ENCODE measurements at places on chromosomes 12 and 14. TPM values are rescaled to one million over a fixed set of nuclear protein-coding genes. Genes with fewer than 3 reads are reported as not detected.

DNA sequence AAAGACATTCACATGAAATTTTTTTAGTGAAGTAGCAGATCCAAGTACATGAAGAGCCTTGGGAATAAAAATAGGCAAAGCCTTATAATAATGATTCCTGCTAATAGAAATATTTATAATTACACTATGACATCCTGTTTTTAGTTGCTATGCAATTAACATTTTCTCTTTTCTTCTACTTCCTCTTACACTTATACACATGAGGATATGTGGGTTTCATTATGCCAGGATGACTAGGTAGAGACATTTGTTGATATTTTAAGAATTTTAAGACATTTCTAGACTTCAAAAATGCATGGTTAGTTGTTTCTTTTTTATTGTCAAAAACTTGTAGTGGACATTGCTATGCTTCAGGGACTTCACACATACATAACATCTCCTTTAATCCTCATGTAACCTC lies 326.8 kb downstream of the SYT1 start:
- no peak for DNase-seq

BCL11B gene
- total RNA-seq: 0.88 TPM

CACNA1C gene
- 19.2 TPM for total RNA-seq

GRCh38 chr14:69755296-69755695 lies 11.6 kb upstream of the SRSF5 start:
- DNase-seq: no peak

PLEKHD1 gene
- under 0.01 TPM for total RNA-seq

KCNH3 gene
- total RNA-seq: not detected

DNA sequence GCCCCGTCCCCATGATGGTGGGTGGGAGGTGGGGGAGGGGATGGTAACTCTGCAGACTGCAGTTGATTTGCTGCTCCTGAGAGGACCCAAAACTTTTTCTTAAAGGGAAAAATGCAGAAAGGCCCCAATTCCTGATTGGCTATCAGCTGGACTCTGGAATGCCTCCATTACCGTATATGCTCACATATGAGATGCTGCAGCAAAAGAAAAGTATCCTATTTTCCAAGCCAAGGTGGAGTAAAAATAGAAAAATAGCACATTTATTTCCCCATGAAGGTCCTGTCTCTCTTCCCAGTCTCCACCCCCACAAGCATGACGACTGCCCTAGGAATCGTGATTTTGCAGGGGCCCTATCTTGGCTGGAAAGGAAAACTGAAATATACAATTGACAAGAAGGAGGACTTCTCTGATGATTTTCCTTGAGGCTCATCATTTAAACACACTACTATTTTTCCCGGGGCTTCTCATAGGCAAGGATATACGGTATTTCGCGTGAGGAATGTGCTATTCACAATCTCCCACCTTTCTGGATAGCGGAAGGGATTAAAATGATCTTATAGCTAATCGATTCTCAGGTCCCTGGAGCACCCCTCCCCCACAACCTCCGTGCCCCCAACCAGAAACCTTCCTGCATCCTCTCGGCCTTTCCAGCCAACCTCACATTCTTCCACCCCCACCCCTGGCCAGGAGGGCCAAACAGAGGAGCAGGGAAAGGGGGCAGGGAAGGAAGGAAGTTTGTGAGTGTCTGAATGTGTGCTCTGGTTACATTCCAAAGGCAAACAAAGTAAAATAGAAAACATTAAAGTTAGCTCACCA lies 138.9 kb upstream of the CCND2 start:
- DNase-seq: no peak
